NCI-H1436 treated with DMSO at 0.1 percent for 48 hours (cell line): ENCODE measurements at places on chromosomes 1 and 21.

DNA sequence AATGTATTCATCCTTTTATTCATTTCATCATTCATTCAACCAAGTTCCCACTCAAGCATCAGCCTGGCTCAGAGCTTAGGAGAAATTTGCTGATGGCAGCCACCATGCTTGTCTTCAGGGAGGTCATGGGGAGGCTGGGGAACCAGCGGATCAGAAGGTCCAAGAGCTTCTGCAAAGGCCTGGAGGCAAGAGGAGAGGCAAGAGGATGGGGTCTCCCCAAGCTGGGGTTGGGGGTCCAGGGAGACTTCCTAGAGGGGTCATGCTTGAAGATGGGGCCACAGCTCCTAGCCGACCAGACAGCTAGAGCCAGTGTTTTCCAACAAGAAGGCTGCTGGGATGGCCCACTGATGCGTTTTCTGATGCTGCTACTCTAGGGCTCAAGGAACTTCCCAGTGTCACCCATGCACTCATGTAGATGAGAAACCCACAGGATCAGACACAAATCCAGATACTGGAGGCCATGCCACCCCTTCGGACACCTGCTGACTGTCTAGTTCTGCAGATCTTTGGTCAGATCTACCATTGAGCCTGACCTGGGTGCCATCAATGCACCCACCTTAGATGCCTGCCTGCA, 315.2 kb downstream of the AJAP1 start:
- DNase-seq = no peak

DNA sequence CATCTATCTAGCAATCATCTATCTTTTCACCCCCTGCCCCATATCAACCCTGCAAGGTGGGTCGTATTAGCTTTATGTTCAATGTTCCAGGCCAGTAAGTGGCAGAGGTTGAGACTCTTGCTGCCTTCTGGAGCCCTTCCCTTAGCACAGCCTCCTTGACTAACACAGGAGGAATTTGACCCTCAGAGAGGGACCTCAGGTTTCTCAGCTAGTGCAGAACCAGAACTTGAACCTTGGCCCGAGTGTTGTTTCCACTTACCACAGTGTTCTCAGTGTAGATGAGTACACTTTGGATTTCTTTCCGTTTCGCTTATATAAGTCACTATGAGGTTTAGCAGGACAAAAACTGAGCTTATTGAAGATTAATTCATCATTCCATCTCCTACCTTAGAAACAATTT, 11.1 kb upstream of the ATF3 start:
- no peak for DNase-seq

- DNase-seq = no peak
These were observed 6.0 kb upstream of the UBL4B start for GRCh38 chr1:110106013-110106941.

GRCh38 chr1:2210084-2210653, 15.6 kb upstream of the FAAP20 start:
- no peak for DNase-seq

GRCh38 chr21:35948982-35949381, 111.3 kb downstream of the SETD4 start:
- no peak for DNase-seq

DNA sequence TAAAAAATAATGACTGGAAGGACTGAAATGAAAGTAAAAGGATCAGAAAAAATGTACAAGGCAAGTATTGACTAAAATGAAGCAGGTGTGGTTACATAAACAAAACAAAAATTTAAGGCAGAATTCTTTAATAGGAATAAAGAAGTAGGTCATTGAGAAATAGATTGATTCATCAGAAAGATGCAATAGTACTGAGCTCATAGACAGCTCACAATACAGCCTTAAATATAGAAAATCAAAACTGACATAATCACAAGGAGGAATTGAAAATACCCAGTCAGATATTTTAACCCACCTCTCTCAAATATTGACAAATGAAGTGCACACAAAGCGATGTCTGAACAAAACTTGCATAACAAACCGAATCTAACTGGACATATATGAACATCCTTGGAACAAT, 366.8 kb upstream of the DPYD start:
- DNase-seq = no peak

DNA sequence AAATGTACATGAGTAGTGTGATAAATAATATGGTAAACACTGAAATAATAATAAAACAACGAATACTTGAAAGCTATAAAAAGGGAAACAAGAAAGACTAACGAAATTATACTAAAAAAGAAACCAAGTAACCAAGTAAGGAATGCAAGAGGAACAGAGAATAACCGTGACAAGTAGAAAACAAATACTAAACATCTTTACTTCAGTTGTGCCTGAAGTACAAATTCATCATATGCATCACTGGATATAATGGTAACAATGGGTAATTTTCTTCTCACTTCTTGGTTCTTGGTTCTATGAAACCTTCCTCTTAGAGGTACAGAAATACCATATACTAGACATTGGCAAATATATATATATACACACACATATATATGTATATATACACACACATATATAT, 1093.6 kb upstream of the B3GALT2 start:
- no peak for DNase-seq

DNA sequence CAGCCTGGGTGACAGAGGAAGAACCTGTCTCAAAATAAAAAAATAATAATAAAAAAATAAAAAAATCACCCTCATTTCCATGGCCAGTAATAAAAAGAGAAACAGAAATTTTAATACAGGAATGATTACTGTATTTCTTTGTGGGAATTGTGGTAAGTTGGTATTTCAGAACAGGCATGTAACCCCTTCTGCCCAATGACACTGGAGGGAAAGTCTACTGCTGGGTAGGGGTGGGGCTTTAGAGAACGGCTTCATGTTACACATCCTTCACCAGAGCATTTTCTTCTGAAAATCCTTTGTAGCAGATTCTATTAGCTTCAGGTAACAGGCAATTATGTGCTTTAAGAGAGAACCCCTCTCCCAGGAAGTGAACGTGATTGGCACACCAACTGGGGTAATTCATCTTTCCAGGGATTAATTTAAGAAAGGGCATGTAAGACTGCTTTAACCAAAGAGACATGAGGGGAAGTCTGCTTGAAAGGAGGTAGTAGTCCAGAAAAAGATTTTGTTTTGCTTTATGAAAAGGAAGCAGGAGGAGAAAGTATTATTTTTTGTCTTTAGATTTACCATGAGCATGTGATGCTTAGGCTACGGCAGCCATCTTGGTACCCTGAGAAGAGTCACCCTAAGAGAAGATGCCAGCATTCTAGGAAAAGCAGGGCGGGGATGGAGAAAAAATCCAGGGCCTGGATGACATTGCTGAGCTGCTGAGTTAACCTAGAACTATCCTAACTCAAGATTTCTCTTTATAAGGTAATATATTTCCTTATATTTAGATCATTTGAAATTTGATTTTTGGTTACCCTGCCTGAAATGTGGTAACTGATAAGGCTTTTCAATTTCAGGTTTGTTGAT, 57.7 kb upstream of the DPT start:
- DNase-seq = peak; percentile 83
